ENCODE measurements at places on chromosomes 6 and 20.

DNA sequence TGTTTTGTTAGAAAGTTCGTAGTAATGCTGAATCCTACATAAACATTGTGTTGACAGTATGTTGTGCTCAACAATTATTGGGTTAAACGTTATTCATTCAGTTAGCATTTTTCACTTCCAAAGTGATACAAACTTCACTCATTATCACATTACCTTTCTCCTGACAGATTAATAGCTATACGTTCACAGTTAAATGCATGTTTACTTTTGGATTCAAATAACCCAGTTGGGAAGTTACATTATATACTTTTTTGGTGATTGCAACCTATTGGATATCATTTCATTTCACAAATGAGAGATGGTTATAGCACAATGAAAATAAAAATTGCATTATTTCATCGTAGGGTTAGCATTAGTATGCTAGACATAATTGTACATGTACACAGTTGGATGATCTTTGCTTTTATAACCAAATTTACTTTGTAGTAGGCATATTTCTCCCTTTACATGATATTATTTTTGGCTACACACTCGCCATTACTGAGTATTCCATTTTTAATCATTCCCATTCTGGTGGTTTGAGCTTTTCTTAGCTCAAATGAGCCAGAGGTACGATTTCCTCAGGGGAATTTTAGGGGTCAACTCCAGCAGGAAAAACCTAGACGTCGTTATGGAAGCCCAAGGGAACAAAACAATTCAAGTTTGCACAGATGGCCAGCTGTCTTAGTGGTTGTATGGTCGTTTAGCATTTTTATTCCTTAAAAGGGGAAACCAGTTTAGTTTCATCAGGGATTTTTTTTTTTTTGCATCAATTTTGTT is 2.1 kb upstream of the HIVEP1 start:
- no peak for DNase-seq

DNA sequence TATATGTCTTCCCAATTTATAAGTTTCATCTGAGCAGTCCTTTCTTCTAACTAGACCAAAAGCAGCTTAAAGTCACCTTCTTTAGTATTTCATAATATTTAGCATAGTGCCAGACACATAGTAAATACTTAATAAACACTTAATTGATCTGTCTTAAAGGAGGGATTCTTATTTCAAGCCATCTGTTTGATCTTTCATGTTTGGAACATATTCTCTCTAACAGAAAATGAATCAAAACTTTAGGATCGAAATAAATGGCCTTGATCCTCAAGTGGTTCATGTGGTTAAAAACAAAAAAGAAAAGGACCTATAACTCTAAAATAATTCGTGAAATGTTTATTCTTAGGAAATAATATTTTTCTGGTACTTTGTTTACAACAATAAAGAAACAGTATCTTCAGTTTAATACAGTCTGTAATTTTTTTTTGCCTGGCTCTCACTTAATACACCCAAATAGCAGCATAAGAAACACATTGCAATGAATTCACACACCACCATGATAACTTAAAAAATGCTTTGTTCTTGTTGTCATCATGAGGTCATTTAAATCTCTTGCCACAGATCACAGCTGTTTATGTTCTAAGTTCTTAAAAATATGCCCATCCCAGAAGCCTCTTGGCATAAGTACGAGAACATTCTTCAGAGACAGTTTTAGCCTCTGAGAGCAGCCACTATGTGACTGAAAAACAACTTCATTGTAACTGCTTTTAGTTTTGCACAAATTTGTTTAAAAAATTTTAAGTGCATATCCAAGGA is 48.1 kb downstream of the ESF1 start:
- peak; percentile 37 for DNase-seq

DNA sequence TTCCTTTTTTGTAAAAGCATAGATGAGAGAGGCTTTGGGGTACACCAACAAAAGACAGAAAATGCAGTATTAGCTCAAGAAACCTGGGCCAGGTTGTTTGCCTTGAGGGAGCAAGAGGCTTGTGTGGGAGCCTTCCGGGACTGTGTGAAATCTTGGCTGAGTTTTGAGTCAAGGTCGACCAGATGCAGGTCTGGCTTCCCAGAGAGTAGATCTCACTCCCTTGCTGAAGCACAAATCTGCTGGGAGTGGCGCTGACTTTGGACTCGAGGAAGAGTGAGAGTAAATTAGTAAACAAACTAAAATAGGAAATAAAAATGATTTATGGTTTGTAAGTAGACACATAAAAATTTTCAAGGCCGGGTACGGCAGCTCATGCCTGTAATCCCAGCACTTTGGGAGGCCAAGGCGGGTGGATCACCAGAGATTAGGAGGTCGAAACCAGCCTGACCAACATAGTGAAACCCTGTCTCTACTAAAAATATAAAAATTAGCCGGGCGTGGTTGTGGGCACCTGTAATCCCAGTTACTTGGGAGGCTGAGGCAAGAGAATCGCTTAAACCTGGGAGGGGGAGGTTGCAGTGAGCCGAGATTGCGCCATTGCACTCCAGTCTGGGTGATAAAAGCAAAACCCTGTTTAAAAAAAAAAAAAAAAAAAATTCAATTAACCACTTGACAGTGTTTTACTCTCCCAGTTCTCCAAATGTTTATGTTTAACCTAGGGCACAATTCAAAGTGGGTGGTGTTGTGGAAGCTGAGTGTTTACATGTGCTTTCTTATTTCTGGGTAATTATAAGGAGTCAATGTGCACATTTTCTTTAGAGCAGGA is 27.7 kb upstream of the EDN1 start:
- DNase-seq = no peak

- DNase-seq = no peak
These were observed 260.9 kb upstream of the SOX4 start for GRCh38 chr6:21332660-21333059.

DNA sequence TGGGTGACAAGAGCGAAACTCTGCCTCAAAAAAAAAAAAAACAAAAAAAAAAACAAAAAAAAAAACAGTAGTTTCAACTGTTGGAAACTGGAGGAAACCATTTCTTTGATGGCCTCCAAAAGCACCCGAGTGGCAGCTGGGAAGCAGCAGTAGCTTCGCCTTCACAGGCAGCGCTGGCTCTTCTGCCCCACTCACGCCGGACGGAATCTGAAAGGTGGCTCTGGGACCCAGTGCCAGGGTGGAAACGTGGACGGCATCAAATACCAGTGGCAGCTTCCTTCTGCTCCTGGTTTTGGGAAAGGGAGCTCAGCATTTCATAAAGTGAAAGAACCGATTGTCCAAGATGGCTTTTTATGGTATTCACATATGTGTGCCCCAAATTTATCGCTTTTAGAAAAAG is 159.4 kb downstream of the SMOC2 start:
- DNase-seq = no peak

DNA sequence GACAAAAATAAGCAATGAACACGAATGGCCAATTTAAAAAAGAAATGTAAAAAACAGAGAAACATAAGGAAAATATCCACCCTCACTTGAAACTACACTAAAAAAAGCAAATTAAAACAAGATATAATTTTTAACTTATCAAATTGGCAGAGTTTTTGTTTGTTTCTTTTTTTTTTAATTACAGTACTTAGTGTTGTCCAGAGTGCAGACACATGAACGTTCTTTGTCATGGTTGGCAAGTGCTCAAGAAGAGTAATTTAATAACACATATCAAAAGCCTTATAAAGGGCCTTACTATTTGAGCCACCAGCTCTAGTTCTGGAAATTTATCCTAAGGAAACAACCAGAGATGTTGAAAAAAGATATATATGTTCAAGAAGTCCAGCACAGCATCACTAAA is 142.3 kb downstream of the ATXN1 start:
- no peak for DNase-seq

- DNase-seq = no peak
These were observed 73.5 kb upstream of the SCGN start for GRCh38 chr6:25578538-25578937.

- DNase-seq = no peak
These were observed 74.3 kb downstream of the RALGAPA2 start for GRCh38 chr20:20637998-20638725.

DNA sequence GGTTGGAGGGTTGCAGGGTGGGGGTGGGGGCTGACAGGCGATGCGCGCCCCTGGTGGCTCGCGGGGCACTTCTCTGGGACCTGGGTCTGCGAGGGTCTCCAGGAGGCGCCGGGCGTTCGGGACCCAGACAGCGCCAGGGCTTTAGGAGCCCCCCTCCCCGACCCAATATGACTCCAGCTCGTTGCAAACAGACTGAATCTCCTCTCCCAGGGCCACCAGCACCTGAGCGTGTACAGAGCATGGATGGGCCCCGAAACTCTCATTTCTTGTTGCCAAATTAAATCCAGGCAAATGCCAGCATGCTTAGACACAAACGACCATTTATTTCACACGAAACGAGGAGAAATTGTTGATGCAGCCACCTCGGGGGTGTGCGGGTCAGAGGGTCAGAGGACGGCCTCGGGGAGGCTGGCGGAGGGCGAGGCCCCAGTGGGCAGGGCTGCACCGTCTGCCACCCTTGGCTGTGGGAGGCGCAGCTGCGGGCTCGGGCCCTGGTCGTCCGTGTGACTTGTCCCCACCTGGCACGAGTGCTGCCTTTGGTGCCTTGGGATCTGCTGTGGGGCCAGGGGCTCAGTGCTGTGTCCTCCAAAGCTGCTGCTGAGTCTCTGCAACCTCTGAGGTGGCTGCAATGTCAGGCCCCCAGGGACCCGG is 20.9 kb upstream of the GATA5 start:
- DNase-seq = no peak

DNA sequence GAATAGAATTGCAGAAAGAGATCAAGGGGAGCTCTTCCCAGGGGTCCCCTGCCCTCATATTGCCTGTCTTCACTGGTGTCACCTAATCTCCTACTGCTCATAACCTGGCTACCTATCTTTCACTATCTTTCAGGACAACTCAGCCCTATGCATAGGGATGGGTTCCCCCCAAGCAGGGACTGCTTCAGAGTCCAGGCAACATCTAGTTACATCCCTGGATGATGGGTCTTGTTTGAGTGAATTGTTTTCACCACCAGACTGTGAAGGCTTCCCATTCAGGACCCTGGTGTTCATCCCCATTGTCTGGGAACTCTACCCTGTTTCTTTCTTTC is 850 bp upstream of the HECA start:
- no peak for DNase-seq

GRCh38 chr6:82410151-82410648 is 46.6 kb downstream of the TPBG start:
- DNase-seq = no peak

GRCh38 chr6:113842165-113842564 is 15.0 kb upstream of the MARCKS start:
- no peak for DNase-seq

DNA sequence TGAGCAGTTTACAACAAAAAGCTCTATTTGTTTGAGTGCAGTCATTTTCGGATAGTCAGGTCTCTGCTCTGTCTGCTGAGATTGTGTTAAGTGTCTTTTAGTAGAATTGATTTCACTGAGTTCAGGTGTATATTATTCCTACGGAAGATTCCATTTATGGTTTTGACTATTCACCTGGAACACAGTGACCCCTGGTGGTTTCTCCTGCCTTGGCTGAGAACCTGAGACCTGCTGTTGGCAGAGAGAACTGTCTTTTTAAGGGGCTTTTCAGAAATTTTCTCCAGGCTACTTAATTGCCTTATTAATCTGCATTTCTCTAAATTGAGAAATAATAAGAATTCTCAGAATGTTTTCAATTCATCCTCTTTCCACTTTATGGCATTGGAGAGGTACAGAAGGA is 508.0 kb downstream of the TBC1D32 start:
- no peak for DNase-seq

Data from BJ (cell line).